Stimulated activated CD8-positive, alpha-beta memory T cell treated with anti-CD3 and anti-CD28 coated beads, Interleukin-4, amount 100 ng/mL, for 1 hour (primary cell): ENCODE measurements at places on chromosomes 5 and 9.

GRCh38 chr9:113645978-113646253 lies 182.4 kb downstream of the RGS3 start:
- DNase-seq: no peak

GRCh38 chr5:116756531-116756930 lies 181.9 kb upstream of the SEMA6A start:
- no peak for DNase-seq

- no peak for DNase-seq
Measured at GRCh38 chr9:104094534-104095015, 466 bp downstream of the SMC2 start.

- no peak for DNase-seq
Measured at GRCh38 chr5:157528036-157528632, 47.4 kb downstream of the ADAM19 start.

DNA sequence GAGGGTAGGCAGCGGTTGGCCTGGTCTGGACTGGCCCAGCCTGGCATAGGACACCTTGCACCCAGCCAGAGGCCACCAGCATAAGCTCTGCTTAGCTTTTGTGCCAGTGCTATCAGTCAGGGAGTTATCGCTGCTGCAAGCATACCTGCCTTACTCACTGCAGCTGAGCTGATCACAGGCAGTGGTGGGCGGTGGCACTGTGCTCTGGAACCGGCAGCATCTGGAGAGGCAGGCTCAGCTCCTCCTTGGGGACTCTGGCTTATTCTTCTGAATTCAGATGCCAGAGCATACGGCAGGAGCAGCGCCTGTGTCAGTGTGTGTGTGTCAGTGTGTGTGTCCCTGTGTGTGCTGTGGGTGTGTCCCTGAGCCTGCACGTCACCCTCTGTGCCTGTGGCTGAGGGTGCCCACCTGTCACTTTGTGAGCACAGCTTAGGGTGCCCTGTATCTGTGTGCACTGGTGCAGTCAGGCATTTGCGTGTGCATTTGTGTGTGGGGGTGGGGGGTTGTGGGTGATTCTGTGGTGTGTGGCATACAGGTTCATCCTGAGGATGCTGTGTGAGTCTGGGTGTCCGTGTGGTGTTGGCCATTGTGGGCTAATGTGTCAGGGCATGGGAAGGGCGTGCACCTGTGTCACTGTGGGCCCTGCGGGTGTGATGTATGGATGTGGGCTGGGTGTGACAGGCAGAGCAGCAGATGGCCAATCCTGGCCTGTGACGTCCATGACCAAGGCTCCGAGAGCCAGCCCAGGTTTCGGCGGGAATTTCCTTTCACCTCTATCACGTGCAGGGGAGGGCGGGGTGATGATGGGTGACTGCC lies 23.5 kb downstream of the LMX1B start:
- peak; percentile 22 for DNase-seq
